ENCODE measurements at places on chromosomes 1 and 21. TPM values are rescaled to one million over a fixed set of nuclear protein-coding genes. Genes with fewer than 3 reads are reported as not detected.

The FYB2 gene
- 3.8 TPM for total RNA-seq

The PWP2 gene
- total RNA-seq = 10.9 TPM

The LCE1E gene
- not detected for total RNA-seq

The CFAP74 gene
- total RNA-seq = 6.6 TPM

The UBXN10 gene
- total RNA-seq = 7.8 TPM

The PODN gene
- total RNA-seq = 64.0 TPM

The LCE2A gene
- not detected for total RNA-seq

The RHCE gene
- 0.65 TPM for total RNA-seq

The WNT9A gene
- total RNA-seq = 7.0 TPM

The HOOK1 gene
- 14.7 TPM for total RNA-seq

The PER3 gene
- total RNA-seq = 35.6 TPM

The RBM11 gene
- total RNA-seq = 2.6 TPM

The KCNE2 gene
- not detected for total RNA-seq

The ANKRD34A gene
- total RNA-seq = 0.41 TPM

The KRTAP26-1 gene
- not detected for total RNA-seq

The TOR1AIP1 gene
- total RNA-seq = 67.2 TPM

The NECTIN4 gene
- total RNA-seq = 6.2 TPM

GRCh38 chr1:204409836-204410687 is 1.6 kb downstream of the PPP1R15B start:
- H3K27me3 ChIP-seq = no peaks in the 10 kb centered on the region
- H3K36me3 ChIP-seq = peaks cover 15% of the 10 kb centered on the region
- H3K4me1 ChIP-seq = peaks cover 35% of the 10 kb centered on the region

- H3K27ac ChIP-seq = no peak within 1 kb of the TSS
- peak; percentile 75 for DNase-seq
- no peaks in the 10 kb centered on the region for H3K36me3 ChIP-seq
- peaks cover 4% of the 10 kb centered on the region for H3K4me1 ChIP-seq
Measured at GRCh38 chr1:65309304-65310077, at the start of gene DNAJC6. TSS of gene DNAJC6 (plus strand) at chr1:65309543. CDS start at chr1:65309746, 203 bp downstream.

- no peak for DNase-seq
- H3K27me3 ChIP-seq = no peaks in the 10 kb centered on the region
- H3K4me3 ChIP-seq = no peak overlapping the region
- no peak overlapping the region for H3K27ac ChIP-seq
- no peaks in the 10 kb centered on the region for H3K36me3 ChIP-seq
Measured at GRCh38 chr1:83060221-83060620, 938.7 kb downstream of the TTLL7 start.

GRCh38 chr1:168439456-168440375 is 104.1 kb downstream of the XCL2 start:
- peak; percentile 51 for DNase-seq
- H3K27ac ChIP-seq = no peak overlapping the region
- no peaks in the 10 kb centered on the region for H3K36me3 ChIP-seq
- no peaks in the 10 kb centered on the region for H3K4me1 ChIP-seq
- no peak overlapping the region for H3K4me3 ChIP-seq

GRCh38 chr1:246566813-246567645 is 773 bp downstream of the CNST start:
- peak overlapping the region; percentile 100 for H3K4me3 ChIP-seq
- H3K4me1 ChIP-seq = peaks cover 66% of the 10 kb centered on the region
- peak overlapping the region; percentile 96 for H3K27ac ChIP-seq
- H3K36me3 ChIP-seq = peaks cover 21% of the 10 kb centered on the region
- no peaks in the 10 kb centered on the region for H3K27me3 ChIP-seq

- no peaks in the 10 kb centered on the region for H3K4me1 ChIP-seq
- H3K36me3 ChIP-seq = no peaks in the 10 kb centered on the region
- no peak overlapping the region for H3K4me3 ChIP-seq
- no peak for DNase-seq
Measured at GRCh38 chr1:71589005-71589404, 508.2 kb upstream of the ZRANB2 start.

GRCh38 chr1:92879316-92879968 is 47.6 kb downstream of the RPL5 start:
- no peak overlapping the region for H3K4me3 ChIP-seq
- no peak overlapping the region for H3K27ac ChIP-seq
- H3K27me3 ChIP-seq = no peaks in the 10 kb centered on the region
- DNase-seq = no peak
- H3K4me1 ChIP-seq = peaks cover 8% of the 10 kb centered on the region

GRCh38 chr1:39525366-39526165 is 34.1 kb downstream of the BMP8A start:
- H3K36me3 ChIP-seq = peaks cover 33% of the 10 kb centered on the region
- no peak for DNase-seq
- H3K27me3 ChIP-seq = no peaks in the 10 kb centered on the region
- no peak overlapping the region for H3K4me3 ChIP-seq

GRCh38 chr1:24294228-24294672 is 24.9 kb upstream of the GRHL3 start:
- peaks cover 3% of the 10 kb centered on the region for H3K27me3 ChIP-seq
- H3K4me1 ChIP-seq = peaks cover 26% of the 10 kb centered on the region
- no peak overlapping the region for H3K4me3 ChIP-seq
- H3K27ac ChIP-seq = peak overlapping the region; percentile 59
- no peak for DNase-seq
- H3K36me3 ChIP-seq = no peaks in the 10 kb centered on the region

GRCh38 chr1:114334297-114334696 is 176.7 kb downstream of the TRIM33 start:
- no peaks in the 10 kb centered on the region for H3K27me3 ChIP-seq
- no peak for DNase-seq
- H3K4me3 ChIP-seq = no peak overlapping the region
- no peaks in the 10 kb centered on the region for H3K36me3 ChIP-seq
- no peaks in the 10 kb centered on the region for H3K4me1 ChIP-seq

DNA sequence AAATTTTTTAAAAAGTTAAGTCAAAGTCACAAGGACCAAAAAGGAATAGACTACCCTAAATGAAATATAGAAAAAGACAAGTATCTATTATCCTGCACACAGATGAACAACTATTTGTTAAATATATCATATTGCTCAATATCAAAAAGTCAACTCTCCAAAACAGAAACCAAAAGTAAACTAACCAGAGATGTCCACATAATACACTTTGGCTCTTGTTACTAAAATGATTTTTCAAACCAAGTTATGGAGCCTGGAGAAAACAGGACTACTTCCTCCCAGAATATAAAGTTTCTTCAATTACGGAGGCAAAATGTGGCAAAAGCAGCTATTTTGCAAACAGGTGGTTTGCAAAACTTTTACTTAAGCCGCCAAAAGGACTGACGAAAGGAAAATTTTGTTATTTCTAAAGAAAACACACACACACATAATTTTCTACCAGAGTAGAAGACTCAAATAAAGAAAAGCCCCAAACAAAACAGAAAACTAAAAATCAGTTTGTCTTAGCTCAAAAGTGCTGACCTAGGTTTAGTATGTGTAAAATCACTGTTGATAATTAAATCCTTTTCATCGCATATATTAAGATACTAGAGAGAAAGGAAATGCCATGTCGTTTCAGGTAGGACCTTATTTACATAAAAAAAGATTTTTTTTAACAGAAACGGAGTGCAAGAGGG is 1.1 kb downstream of the DPYD start:
- no peaks in the 10 kb centered on the region for H3K36me3 ChIP-seq
- DNase-seq = no peak
- H3K4me1 ChIP-seq = peaks cover 34% of the 10 kb centered on the region
- peak overlapping the region; percentile 91 for H3K27ac ChIP-seq

- no peak overlapping the region for H3K4me3 ChIP-seq
- peak; percentile 34 for DNase-seq
- H3K4me1 ChIP-seq = peaks cover 57% of the 10 kb centered on the region
- no peaks in the 10 kb centered on the region for H3K27me3 ChIP-seq
Measured at GRCh38 chr21:42223826-42224575, 5.1 kb downstream of the ABCG1 start.

- H3K4me1 ChIP-seq = peaks cover 67% of the 10 kb centered on the region
- H3K27ac ChIP-seq = no peak overlapping the region
- H3K27me3 ChIP-seq = no peaks in the 10 kb centered on the region
- no peak for DNase-seq
- H3K4me3 ChIP-seq = no peak overlapping the region
- H3K36me3 ChIP-seq = peaks cover 76% of the 10 kb centered on the region
Measured at GRCh38 chr1:35188578-35189392, 4.2 kb downstream of the SFPQ start.

- H3K36me3 ChIP-seq = no peaks in the 10 kb centered on the region
- no peak overlapping the region for H3K27ac ChIP-seq
- H3K27me3 ChIP-seq = no peaks in the 10 kb centered on the region
- no peak overlapping the region for H3K4me3 ChIP-seq
- DNase-seq = no peak
Measured at GRCh38 chr1:55280731-55281130, 65.6 kb upstream of the USP24 start.

- H3K4me1 ChIP-seq = peaks cover 55% of the 10 kb centered on the region
- H3K27me3 ChIP-seq = no peaks in the 10 kb centered on the region
- H3K27ac ChIP-seq = peak overlapping the region; percentile 96
- DNase-seq = peak; percentile 68
Measured at GRCh38 chr1:174021591-174022079, 522 bp downstream of the RC3H1 start.

DNA sequence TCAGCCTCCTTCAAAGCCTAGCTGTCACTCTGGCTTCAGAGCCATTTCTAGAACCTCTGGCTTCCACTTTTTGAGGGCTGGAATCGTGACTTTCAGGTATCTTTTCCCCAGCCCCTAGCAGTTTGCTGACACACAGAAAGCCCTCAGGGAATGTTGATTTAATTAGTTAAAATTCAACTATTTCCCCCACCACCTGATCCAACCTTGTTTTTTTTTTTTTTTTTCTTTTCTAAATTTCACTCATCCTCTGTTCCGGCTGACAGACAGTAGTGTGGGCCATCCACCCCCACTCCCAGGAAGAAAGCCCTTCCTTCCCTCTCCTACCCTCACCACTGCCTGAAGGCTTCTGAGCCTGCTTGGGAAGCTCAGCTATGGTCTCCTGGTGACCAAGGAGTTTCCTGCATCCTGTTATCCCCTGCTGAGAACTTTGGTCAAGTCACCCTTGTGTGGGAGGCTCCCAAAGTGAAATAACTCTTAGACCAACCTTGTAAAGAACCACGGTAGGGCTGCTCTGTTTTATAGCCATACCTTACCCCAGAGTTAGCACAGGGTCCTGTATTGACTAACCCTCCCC is 29.4 kb downstream of the KCNJ6 start:
- H3K36me3 ChIP-seq = no peaks in the 10 kb centered on the region
- no peak overlapping the region for H3K4me3 ChIP-seq
- no peaks in the 10 kb centered on the region for H3K4me1 ChIP-seq
- no peak for DNase-seq
- no peak overlapping the region for H3K27ac ChIP-seq
- peaks cover 9% of the 10 kb centered on the region for H3K27me3 ChIP-seq

- no peaks in the 10 kb centered on the region for H3K4me1 ChIP-seq
- DNase-seq = no peak
- H3K27me3 ChIP-seq = no peaks in the 10 kb centered on the region
- no peak overlapping the region for H3K27ac ChIP-seq
Measured at GRCh38 chr1:212119397-212119837, 83.9 kb downstream of the DTL start.

DNA sequence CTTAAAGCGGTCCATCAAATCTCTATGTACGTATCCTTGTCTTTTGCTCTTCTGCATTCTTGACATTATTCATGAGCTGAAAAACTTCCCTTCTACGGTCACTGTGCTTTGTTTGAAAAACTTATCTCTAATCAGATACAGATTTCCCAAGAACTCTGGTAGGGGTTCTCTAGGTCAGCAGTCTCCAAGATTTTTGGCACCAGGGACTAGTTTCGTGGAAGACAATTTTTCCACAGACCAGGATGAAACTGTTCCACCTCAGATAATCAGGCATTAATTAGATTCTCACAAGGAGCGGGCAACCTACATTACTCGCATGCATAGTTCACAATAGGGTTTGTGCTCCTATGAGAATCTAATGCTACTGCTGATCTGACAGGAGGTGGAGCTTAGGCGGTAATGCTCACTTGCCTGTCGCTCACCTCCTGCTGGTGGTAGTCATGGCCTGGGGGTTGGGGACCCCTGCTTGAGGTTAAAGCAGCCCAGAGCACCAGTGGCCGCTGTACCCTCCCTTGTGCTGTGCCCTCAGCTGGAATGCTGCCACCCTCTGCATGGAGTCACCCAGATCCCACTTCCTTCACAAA is 30.8 kb downstream of the AK2 start:
- DNase-seq = no peak
- no peak overlapping the region for H3K4me3 ChIP-seq
- H3K27me3 ChIP-seq = no peaks in the 10 kb centered on the region

GRCh38 chr1:153728305-153729066 is 636 bp downstream of the INTS3 start:
- peak; percentile 54 for DNase-seq
- peaks cover 27% of the 10 kb centered on the region for H3K4me1 ChIP-seq
- H3K27me3 ChIP-seq = no peaks in the 10 kb centered on the region
- H3K36me3 ChIP-seq = no peaks in the 10 kb centered on the region
- H3K27ac ChIP-seq = peak overlapping the region; percentile 97
- peak overlapping the region; percentile 82 for H3K4me3 ChIP-seq

- no peaks in the 10 kb centered on the region for H3K27me3 ChIP-seq
- H3K4me1 ChIP-seq = peaks cover 13% of the 10 kb centered on the region
- H3K36me3 ChIP-seq = no peaks in the 10 kb centered on the region
- peak overlapping the region; percentile 77 for H3K27ac ChIP-seq
- H3K4me3 ChIP-seq = peak overlapping the region; percentile 70
Measured at GRCh38 chr1:227541796-227542152, 21.6 kb upstream of the ZNF678 start.

GRCh38 chr1:207319199-207319598 is 2.3 kb upstream of the CD55 start:
- DNase-seq = no peak
- peaks cover 3% of the 10 kb centered on the region for H3K36me3 ChIP-seq
- H3K4me3 ChIP-seq = no peak overlapping the region
- H3K27ac ChIP-seq = peak overlapping the region; percentile 65
- no peaks in the 10 kb centered on the region for H3K27me3 ChIP-seq

DNA sequence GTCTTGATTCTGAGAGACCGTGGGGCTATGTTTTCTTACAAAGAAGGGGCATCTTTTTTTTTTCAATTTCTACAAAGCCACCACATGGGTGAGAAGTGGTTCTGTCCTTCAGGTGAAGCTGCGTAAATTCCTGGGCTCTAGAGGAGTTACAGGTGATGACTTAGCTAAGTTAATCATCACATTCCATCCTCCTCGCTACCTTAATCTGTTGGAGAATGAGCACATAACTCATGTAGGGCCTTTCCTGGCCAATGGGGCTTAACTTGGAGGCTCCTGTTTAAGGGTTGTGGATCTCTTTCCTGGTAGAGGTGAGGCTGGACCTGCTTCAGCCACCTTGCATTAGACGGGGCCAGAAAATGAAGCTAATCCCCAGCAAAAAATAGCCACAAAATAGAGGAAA is 19.9 kb downstream of the REG4 start:
- H3K27ac ChIP-seq = no peak overlapping the region
- H3K36me3 ChIP-seq = no peaks in the 10 kb centered on the region
- H3K4me1 ChIP-seq = peaks cover 9% of the 10 kb centered on the region
- no peak overlapping the region for H3K4me3 ChIP-seq
- no peaks in the 10 kb centered on the region for H3K27me3 ChIP-seq

GRCh38 chr1:12230549-12231275 is 882 bp downstream of the VPS13D start:
- peak overlapping the region; percentile 98 for H3K4me3 ChIP-seq
- peak overlapping the region; percentile 95 for H3K27ac ChIP-seq
- H3K4me1 ChIP-seq = peaks cover 25% of the 10 kb centered on the region
- H3K27me3 ChIP-seq = no peaks in the 10 kb centered on the region
- DNase-seq = peak; percentile 86

GRCh38 chr21:45011426-45011825 is 63.0 kb upstream of the ADARB1 start:
- H3K4me3 ChIP-seq = no peak overlapping the region
- H3K4me1 ChIP-seq = no peaks in the 10 kb centered on the region
- H3K27me3 ChIP-seq = peaks cover 17% of the 10 kb centered on the region
- no peaks in the 10 kb centered on the region for H3K36me3 ChIP-seq

- DNase-seq = no peak
- H3K36me3 ChIP-seq = peaks cover 7% of the 10 kb centered on the region
- H3K4me3 ChIP-seq = no peak overlapping the region
- H3K27ac ChIP-seq = no peak overlapping the region
- no peaks in the 10 kb centered on the region for H3K27me3 ChIP-seq
Measured at GRCh38 chr1:85166351-85166750, 34.5 kb downstream of the SYDE2 start.

Measured in lower lobe of right lung (tissue), 2 donors.